Stimulated activated CD4-positive, alpha-beta T cell treated with anti-CD3 and anti-CD28 coated beads, Interleukin-1b, Interleukin-23, amount 100 ng/mL, for 1 hour (primary cell): ENCODE measurements at places on chromosomes 6 and 20.

DNA sequence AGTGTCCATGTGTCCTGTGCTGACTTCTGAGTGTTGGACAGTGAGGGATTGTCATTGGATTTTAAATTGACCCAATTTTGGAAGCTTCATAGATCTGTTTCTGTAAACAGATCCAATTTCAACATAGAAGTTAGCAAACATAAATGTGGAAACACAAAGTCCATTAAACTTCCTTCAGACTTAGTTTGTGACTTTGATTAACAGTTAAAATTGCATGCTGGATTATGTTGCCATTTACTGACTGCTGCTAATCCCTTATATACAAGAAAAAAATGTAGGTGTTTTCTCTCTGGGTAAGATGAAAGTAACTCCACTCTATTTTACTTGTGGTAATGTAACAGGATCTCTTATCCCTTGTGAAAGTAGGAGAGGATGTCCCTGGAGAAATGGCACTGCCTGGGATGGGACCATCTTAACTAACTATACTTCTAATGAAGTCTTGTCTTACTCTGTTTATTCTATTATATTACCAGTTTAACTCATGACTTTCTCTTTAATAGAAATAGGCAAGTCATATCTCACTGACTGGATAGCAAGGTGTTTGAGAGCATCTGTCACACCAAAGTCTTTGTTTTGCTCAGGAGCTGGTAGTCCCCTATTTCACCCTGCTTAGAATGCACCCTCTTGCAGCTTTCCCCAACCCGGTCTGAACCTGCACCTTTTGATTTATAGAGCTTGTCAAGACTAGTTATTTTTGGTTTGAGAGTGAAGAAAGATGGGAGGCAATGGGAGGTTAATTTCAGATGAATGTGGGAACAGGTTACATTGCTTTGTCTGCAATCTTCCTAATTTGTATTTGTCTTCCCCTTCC is 7.2 kb downstream of the TPX2 start:
- DNase-seq: no peak

DNA sequence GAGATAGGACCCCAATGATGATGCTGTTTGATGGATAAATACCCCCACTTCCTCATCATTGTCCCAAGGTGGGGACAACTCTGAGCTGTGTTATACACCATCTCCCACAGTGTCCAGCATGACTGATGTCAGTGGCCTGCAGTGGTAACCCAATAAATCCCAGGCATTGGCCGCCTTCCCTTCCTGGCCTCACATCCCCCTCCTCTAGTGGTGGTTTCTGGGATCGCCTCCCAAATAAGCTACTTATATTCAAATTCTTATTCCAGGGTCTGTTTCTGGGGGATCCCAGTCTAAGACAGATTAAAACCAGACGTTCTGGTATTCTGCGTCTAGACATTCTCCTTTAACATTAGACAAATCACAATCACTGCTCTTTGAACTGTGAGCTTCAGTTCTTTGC is 90.6 kb downstream of the SCP2D1 start:
- no peak for DNase-seq

DNA sequence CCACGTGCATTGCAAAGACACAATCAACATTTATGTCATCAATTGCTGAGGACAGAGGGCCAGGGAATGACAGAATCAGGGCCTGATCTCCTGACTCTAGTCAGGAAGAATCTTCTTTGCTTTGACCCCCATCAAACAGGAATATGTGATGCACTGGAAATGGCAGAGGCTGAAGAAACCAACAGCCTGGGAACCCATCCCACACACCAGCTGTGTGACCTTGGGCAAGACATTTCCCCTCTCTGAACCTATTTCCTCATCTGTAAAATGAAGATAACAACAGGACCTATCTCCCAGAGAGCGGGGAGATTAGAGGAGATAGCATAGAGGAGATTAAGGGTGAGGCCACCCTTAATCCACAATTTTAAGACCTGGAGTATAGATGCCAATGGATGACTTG is 1.5 kb downstream of the HNF4A start:
- DNase-seq: no peak

GRCh38 chr6:69289689-69290495 is 506.9 kb downstream of the LMBRD1 start:
- no peak for DNase-seq

- DNase-seq: no peak
Measured at GRCh38 chr6:43493230-43493629, 15.9 kb downstream of the TJAP1 start.

DNA sequence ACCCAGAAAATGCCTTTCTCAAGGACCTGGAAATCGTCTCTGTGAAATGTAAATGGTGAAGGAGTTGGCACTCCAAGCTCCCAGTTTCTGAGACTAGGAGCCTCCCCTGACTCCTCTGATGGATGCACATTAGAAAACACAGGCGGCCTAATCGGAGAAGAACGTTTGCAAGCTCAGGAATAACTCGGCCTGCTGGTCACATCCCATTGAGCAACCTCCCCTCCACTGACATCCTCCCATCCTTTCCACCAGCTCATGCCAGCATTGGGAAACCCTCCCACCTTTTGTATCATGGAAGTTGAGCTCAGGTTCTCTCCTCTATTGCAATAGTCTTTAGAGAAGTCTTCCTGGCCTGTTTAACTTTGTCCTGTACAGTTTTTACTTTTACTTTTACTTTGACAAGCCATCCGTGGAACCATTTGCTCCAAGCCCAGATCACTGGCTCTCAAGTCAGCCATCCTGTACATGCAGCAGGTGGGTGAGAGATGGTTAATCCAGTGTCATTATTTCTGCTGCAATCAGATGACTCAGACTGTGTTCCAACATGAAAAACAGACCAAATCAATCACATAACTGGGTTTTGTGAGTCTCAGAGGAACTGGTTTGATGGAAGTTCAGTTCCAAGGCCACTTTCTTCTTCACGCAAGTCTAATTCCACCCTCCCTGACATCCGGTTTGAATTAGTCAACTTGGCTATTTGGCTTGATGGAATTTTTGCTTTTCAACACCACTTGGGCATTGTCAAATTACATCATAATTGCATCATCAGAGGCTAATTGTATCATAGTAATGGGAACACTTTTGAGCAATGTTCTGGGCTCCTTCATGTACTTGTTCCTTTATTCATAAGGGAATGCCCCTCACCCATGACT is 619.4 kb upstream of the CDH4 start:
- DNase-seq: no peak

GRCh38 chr6:24340998-24341938 is 16.6 kb downstream of the DCDC2 start:
- no peak for DNase-seq

DNA sequence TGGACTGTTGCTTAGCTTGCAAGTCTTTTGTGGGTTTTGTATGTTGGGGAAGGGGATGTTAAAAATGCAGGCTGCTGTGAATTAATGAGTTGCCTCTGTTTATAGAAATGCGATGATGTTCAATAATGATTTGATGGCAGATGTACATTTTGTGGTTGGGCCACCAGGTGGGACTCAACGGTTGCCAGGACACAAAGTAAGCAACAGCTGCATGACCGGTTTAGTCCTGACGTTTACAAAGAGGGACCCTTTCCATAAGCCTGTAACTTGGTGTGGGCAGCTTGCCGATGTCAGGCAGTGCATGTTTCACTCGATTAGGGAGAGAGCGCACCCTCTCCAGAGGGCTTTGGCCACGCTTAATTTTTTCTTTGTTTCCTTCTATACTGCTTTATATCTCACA is 1.3 kb downstream of the BTBD3 start:
- DNase-seq: no peak

GRCh38 chr6:158460602-158461169 is 99.2 kb upstream of the TMEM181 start:
- DNase-seq: no peak

GRCh38 chr6:84280639-84281038 is 53.2 kb upstream of the CEP162 start:
- no peak for DNase-seq

DNA sequence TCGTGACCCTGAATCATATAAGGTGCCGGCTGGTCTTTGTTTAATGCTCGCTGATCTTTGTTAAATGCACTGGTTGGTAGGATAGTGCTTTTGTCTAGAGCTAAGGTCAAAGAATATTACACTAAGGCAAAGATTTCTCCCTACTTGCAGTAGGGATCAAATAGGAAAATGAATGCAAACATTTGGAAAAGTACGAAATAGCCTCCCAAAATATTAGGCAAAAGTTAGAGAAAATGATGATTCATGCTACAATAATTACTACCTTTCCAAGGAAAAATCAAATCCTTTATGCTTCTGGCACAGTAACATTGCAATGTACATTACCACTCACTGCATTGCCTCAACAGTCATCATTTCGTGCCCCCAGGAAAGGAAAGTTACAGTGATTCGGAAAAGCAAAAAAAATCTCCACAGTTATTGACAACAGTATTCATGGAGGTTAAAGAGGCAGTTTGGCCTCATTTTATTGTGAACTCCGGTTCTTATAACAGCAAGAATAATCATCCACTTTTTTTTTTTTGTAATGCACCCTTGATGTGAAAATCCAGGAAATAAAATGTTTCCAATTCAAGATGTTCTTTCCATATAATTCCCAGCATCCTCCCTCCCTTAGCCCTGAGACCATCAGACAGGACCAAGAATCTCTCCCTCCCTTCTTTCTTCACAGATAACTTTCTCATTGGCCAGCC is 61.7 kb upstream of the ZMYND8 start:
- DNase-seq: no peak

DNA sequence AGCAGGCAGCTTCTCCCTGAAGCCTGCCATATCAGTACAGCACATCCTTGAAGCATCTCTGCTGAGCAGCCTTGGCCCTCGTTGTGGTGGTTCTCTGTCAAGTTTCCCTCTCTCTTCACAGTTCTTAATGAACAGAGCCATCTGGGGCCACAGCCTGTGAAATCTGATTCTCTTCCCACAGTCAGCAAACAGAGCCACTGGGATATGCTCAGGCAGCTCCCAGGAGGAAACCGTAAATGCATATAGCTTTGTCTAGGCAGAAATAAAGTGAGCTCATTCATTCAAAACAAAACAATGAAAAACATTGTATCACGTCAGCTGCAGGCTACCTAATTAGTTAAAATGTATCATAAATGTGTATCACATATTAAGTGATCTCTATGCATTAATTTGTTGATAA is 80.3 kb downstream of the TBC1D7 start:
- DNase-seq: no peak

- no peak for DNase-seq
Measured at GRCh38 chr6:37779902-37780628, 39.5 kb upstream of the ZFAND3 start.

DNA sequence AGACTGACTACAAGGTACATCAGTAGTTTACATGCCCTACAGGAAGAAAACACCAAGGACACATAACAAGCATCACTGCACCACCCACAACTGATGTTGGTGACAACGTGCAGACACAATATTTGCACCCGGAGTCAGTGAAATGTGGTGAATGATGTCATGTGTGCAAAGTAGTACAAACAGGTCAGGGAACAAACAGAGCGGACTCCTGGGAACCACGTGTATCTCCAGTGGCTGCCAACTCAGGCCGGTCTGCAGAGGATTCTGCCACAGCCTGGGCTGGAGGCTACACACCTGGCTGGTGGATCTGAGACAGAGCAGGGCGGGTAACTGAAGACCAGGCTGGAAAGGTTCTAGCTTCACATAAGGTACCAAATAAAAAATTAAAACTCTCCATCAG is 28.2 kb upstream of the RPS6KA2 start:
- no peak for DNase-seq

DNA sequence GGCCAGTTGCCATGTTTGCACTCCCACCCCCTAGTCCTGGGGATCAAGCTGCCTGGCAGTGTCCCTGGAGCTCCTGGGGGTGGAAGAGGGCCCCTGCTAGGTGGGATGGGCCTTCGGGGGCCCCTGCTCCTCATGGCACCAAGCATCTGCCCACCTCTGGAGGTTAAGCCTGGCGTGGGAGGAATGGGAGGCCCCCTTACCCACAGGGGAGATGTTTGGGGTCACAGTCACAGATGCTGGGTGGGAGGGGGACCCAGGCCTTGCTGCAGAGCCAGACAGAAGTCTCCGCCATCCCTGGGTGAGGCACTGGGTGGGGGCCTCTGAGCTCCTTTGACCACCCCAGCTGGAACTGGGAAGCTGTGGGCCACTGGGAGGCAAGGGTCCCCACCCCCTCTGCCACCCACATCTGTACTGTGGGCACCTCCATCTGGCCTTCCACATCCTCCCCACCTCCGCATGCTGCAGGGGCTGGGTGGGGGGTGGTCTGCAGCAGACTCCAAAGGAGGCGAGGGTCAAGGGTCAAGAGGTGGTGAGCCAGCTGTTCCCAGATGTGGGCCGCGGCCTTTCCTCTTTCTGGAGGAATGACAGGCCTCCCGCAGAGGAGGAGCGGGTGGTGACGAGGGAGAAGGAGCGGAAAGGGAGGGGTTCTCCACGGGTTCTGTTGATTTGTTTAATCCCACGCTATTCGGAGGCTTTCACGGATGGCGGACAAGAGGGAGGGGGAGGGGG is 41.5 kb downstream of the YTHDF1 start:
- no peak for DNase-seq
